Cardiac atrium fibroblast (primary cell): ENCODE measurements at places on chromosomes 12 and 14. TPM values are rescaled to one million over a fixed set of nuclear protein-coding genes. Genes with fewer than 3 reads are reported as not detected.

The TFCP2 gene
- 7.9 and 8.6 TPM in 2 replicates for total RNA-seq

The C14orf132 gene
- 2.0 and 3.7 TPM in 2 replicates for total RNA-seq

The REP15 gene
- 0.54 and 0.65 TPM in 2 replicates for total RNA-seq

The MFAP5 gene
- 13.0 and 22.7 TPM in 2 replicates for total RNA-seq

The KRR1 gene
- total RNA-seq, result 18.6 and 33.7 TPM in 2 replicates

The NUAK1 gene
- total RNA-seq, result 11.4 and 11.8 TPM in 2 replicates

The P2RX2 gene
- not detected in 2 replicates for total RNA-seq

The PRIMA1 gene
- not detected in 2 replicates for total RNA-seq

The ANKRD52 gene
- total RNA-seq, result 28.3 and 41.0 TPM in 2 replicates

The SLC38A2 gene
- 784 and 799 TPM in 2 replicates for total RNA-seq

The SOAT2 gene
- not detected in 2 replicates for total RNA-seq

The DYRK4 gene
- 38.8 and 58.3 TPM in 2 replicates for total RNA-seq

The SAMD4A gene
- total RNA-seq, result 21.7 and 28.3 TPM in 2 replicates

The IL23A gene
- total RNA-seq, result 1.6 TPM in 1 of 2 replicates, not detected in the other

The RFLNA gene
- total RNA-seq, result 4.7 and 15.9 TPM in 2 replicates

The FITM1 gene
- total RNA-seq, result 0.32 TPM in 1 of 2 replicates, not detected in the other

The TEX52 gene
- total RNA-seq, result not detected in 2 replicates

The ITGB7 gene
- 0.18 TPM in 1 of 2 replicates, not detected in the other for total RNA-seq

The SMCO2 gene
- not detected in 2 replicates for total RNA-seq

The KRT6A gene
- total RNA-seq, result not detected in 2 replicates

The CCDC85C gene
- total RNA-seq, result 4.2 and 7.2 TPM in 2 replicates

The PRH2 gene
- total RNA-seq, result not detected in 2 replicates
